ENCODE measurements at places on chromosomes 11 and 22.
A peak's percentile ranks its signal among the peaks of the same experiment; 100 is the strongest.

- no peak for DNase-seq
These were observed 344.5 kb upstream of the PLET1 start for GRCh38 chr11:112605093-112605666.

DNA sequence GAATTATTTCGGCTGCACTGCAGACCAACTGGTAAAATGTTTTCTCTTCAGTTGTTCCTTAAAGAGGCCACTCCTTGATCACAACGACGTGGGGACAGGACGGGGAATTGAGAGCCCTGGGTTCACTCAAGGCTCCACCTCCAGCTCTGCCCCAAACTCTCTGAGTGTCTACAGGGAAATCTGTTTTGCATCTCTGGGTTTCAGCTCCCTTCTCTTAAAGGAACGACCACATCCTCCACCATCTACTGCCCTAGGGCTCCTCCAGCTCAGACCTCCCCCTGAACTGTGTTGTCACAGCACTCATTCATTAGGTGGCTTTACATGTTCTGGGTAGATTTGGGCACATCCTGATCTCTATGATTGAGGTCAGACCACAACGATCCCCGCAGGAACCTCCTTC is 5.1 kb upstream of the PPFIA1 start:
- no peak for DNase-seq

DNA sequence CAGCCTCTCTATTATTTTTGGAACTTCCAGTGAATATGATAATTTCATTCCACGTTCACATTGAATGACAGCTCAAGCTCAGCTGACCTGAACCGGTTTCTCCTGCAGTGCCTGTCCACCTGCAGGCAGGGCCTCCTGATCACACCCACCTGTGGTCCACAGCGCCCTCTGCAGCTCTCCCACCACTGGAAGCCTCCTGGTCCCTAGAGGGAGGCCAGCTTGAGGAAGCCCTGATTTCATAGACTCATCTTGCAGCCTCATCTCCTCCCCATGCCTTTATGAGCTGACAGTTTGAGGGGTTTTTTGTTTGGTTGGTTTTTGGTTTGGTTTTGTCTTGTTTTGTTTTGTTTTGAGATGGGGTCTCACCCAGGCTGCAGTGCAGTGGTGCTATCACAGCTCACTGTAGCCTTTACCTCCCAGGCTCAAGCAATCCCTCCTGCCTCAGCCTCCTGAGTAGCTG is 29.9 kb upstream of the MALAT1 start:
- peak; percentile 40 for DNase-seq

- DNase-seq, result no peak
These were observed 141.2 kb downstream of the MN1 start for GRCh38 chr22:27660306-27660705.

DNA sequence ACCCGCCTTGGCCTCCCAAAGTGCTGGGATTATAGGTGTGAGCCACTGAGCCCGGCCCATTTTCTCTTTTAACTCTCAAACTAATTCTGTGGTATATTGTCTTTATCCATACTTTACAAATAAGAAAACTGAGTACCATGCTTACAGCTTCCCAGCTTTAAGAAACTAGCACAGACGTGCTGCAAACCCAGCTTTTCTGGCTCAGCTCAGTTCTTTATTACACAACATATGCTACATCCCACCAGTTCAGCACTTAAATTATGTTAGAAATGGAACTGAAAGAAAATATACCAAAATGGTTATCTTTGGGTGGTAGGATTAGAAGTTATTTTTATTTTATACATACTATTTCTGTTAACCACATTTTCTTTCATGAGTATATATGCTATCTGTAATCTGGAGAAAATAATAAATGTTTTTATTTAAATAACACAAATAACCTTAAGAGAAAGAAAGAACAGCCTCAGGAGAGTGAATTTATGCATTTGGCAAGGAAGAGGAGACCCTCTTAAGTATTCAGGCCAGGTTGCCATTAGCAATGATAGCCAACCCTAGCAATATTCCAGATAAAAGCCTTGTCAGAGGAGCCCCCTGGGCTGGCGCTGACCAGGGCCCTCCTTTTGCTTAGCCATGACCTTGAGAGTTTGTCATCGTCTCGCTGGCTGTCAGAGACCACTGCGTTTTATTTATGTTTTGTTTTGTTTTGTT is 33.8 kb downstream of the SLN start:
- DNase-seq, result no peak

GRCh38 chr11:35290876-35291275 is 128.5 kb downstream of the SLC1A2 start:
- no peak for DNase-seq

- no peak for DNase-seq
These were observed 150.2 kb upstream of the B3GAT1 start for GRCh38 chr11:134562196-134562595.

GRCh38 chr11:47148270-47148669 is 28.4 kb downstream of the ARFGAP2 start:
- no peak for DNase-seq

Measured in NCI-H1105 treated with DMSO at 0.1 percent for 48 hours (cell line).